Kidney (tissue), 22 donors: ENCODE measurements at places on chromosomes 16 and 17.

DNA sequence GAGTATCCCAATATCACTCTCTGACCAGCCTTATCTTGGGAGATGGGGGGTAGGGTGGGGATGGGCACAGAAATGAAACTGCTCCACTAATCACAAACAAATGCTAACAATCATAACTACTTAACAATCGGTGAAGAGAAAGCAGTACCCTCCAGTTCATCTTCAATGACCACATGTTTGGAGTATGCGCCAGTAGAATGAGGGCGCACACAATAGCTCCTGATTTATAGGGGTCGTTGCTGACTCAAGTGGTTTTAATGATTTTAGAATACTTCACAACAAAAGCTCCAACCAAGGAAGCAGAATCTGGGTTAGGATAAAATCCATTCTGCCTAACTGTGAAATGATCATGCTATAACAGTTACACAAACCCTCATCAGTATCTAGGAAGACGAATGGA is 184.4 kb downstream of the AATF start:
- no peaks in the 10 kb centered on the region for H3K27me3 ChIP-seq
- H3K36me3 ChIP-seq = no peaks in the 10 kb centered on the region
- no peak overlapping the region for H3K4me3 ChIP-seq
- DNase-seq = no peak
- H3K4me1 ChIP-seq = peaks cover 8% of the 10 kb centered on the region
- H3K27ac ChIP-seq = no peak overlapping the region

DNA sequence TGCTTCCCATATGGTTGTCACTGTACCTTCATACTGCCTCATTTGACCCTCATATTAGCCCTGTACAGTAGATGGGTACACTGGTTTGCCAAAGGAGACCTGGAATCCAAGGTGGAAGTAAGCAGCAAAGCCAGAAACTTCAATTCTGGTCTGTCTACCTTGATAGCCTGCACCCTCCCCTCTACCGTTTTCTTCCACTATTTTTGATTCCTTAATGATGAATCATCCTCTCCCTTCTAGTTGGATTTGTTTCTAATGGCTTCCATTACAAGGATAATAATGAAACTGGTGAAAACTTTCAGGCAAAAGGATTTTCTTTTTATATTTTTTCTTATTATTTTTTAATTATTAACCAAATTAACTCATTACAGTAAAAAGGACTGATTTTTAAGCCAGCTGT is 17.3 kb downstream of the TAC4 start:
- H3K36me3 ChIP-seq = peaks cover 17% of the 10 kb centered on the region
- no peak overlapping the region for H3K4me3 ChIP-seq
- peaks cover 6% of the 10 kb centered on the region for H3K4me1 ChIP-seq
- H3K27me3 ChIP-seq = no peaks in the 10 kb centered on the region
- DNase-seq = no peak

- H3K4me1 ChIP-seq = peaks cover 5% of the 10 kb centered on the region
- no peaks in the 10 kb centered on the region for H3K27me3 ChIP-seq
- H3K4me3 ChIP-seq = no peak overlapping the region
- no peak overlapping the region for H3K27ac ChIP-seq
- DNase-seq = no peak
- H3K36me3 ChIP-seq = no peaks in the 10 kb centered on the region
Measured at GRCh38 chr17:17151055-17151454, 55.1 kb downstream of the PLD6 start.

DNA sequence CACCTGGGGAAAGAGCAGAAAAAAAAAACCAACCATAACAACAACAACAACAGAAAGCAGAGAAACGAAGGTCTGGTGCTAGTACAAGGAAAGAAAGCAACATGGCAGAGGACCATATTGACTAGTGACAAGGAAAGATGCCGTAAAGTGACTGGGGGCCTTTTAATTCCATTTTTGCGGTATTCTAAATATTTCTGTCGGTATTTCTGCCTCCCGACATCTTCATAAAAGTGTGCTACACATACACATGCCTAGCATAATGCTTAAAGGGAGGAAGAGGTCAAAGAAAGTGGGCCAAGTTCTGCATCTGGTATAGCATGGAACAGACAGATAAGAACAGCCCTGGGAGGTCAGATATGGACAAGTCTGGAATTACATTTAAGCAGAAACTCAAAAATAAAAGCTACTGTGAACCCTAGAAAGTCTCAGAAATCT is 19.5 kb upstream of the RNF43 start:
- no peak overlapping the region for H3K27ac ChIP-seq
- no peaks in the 10 kb centered on the region for H3K36me3 ChIP-seq
- no peaks in the 10 kb centered on the region for H3K4me1 ChIP-seq
- no peak overlapping the region for H3K4me3 ChIP-seq
- no peaks in the 10 kb centered on the region for H3K27me3 ChIP-seq
